ENCODE measurements at places on chromosomes 5 and 9.

GRCh38 chr9:85743275-85744128, 1.7 kb upstream of the AGTPBP1 start:
- DNase-seq = no peak

- DNase-seq = no peak
Observed at GRCh38 chr5:68739752-68740151, 354.1 kb upstream of the SLC30A5 start.

GRCh38 chr5:178762391-178762790, 31.9 kb upstream of the ZNF354A start:
- no peak for DNase-seq

GRCh38 chr5:180154821-180155364, 54.1 kb downstream of the RASGEF1C start:
- DNase-seq = no peak

DNA sequence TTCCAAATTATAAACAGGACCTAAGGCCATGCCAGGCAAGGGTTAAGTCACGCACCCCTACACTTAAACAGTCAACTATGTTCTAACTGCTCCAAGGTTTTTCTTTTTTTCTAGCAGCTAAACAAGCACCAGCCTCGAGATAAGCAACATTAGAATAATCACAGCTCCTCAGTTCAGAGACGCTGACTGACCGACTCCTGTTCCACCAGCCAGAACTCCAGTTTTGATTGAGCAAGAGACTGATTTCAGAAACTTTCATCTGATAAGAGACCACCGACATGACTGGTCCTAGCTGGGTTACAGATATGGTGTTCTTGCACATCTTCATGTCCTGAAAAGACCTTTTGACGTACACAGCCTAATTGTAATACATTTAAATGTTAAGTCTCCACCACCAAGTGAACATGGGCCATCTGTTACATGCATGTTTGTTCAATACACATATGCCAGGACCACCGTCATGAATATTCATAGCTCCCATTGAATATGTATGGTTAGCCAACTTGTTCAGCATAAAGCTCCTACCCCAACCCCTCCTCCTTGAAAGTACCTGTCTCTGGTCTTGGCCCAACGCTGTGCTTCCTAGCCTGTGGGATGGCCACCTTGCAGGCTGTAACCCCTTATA, 23.7 kb upstream of the OTULINL start:
- DNase-seq = peak; percentile 15

Measured in NCI-H526 (cell line).